Activated naive CD4-positive, alpha-beta T cell treated with anti-CD3 and anti-CD28 coated beads, Interleukin-2, amount 50 U/mL, for 72 hours (primary cell): ENCODE measurements at places on chromosomes 11 and 22. TPM values are rescaled to one million over a fixed set of nuclear protein-coding genes. Genes with fewer than 3 reads are reported as not detected.

DNA sequence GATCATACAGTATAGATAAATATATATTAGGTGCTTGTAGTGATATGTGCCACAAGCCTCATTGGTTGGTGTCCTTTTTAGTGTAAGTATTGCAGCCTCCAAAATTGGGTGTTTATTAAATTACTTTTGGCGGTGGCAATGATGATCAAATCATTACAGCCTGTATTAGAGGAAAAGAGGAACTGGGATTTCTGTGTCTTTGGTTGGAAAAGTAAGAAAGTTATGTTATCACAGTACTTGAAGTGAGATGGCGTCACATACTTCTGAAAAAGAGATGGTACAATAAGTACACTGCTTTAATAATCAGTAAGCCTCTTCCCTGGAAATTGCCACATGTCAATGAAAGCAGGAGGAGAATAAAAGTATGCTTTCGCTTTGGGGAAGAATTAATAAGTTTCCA, 523 bp upstream of the MPZL3 start:
- DNase-seq: no peak

DNA sequence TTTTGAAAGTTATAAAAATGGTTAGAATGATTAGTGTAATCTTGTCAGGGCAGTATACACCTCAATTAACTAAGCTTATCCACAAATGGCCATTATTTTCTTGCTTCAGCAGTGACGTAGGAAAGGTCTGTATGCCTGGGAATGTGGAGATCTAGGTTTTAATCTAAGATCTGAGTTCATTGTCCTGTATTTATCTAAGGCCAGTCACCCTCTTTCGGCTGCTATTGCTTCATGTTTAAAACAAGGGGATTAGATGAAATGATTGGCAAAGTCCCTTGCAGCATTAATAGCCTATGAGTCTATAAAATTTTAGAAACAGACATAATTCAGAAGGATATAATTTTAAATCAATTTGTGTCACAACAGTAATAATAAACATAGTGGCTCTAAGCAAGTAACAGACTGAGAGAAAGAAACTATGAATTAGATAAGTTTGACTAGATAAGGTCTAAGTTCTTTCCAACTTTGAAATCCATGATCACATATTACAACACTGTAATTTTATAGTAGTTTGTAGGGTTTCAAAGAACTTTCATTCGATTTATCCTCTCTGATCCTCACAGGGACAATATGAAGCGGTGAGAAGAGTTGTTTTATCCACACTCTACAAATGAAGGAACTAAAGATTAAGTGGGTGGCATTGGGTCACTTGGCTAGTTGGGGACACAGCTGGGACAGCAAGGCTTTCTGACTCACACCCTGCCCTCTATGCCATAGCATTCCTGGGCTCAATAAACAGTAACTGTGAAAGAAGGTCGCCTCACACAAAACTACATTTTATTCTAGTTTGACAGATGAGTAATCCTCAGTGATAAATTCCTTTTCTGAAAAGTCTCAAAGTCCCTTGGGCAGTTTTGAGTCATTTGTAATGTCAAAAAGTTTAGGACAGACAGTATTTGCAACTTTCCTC, 60.6 kb upstream of the RDX start:
- DNase-seq: no peak

The HOATZ gene
- total RNA-seq: not detected

The APOL6 gene
- 23.5 TPM for total RNA-seq

The HIC2 gene
- 6.0 TPM for total RNA-seq

DNA sequence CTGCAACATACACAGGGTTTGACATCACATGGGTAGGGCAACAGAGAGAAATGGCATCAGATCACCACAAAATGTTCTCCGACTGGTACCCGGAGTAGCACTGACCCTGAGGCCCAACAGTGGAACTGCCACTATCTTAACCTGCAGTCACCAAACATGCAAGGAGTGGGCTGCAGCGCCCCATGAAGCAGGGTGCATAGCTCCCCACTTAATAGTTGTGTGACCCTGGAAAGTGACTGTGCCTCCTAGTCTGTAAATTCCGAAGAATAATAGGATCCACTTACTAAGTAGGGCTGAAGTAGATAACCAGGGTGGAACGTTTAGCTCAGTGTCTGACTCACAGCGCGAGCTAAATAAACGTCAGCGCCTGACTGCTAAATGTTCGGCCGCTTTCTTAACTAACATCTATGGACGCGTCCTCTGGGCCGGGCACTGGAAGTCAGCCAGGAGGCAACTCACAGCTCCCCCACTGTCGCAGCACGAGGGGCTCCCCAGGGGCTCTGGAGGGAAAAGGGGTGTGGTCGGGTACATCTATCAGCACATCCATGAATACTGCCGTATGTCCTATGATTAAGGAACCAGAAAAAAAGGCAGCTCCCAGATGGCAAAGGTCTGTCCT, 777 bp downstream of the LTO1 start:
- peak; percentile 10 for DNase-seq

GRCh38 chr22:38041760-38042487, 15.3 kb upstream of the PICK1 start:
- DNase-seq: no peak

GRCh38 chr22:29348041-29348440, 32.5 kb upstream of the RASL10A start:
- no peak for DNase-seq

The MUC6 gene
- total RNA-seq: not detected

- DNase-seq: no peak
Measured at GRCh38 chr11:111814106-111814505, 47.9 kb upstream of the PPP2R1B start.

GRCh38 chr11:62105667-62106191, 18.1 kb upstream of the INCENP start:
- no peak for DNase-seq

DNA sequence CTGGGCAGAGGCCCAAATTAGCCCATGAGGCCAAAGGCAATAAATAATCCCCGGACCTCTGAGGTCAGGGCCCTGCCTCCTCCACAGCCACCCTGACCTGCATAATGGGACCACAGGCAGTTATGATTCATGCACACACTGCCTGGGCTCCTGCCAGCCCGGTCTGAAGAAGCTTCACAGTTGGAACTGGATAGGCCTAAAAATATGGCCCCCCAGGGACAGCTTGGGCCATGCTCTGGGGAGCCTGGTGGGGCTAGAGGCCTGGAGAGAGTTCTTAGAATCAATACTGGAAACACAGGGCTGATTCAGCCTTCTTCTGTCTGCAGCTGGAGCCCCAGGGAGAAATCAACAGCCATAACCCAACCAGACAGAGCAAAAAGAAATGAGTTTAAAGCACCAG, 112.8 kb upstream of the CADM1 start:
- DNase-seq: no peak

GRCh38 chr11:1586699-1587098, 1.6 kb upstream of the KRTAP5-1 start:
- DNase-seq: no peak

The SSTR3 gene
- total RNA-seq: 5.2 TPM

- DNase-seq: no peak
Measured at GRCh38 chr22:25629613-25630012, 65.1 kb downstream of the GRK3 start.

The OR51B2 gene
- not detected for total RNA-seq

The OR8A1 gene
- not detected for total RNA-seq

The EFEMP2 gene
- total RNA-seq: 41.8 TPM
